Calu3 (cell line): ENCODE measurements at places on chromosomes 2 and 18.

DNA sequence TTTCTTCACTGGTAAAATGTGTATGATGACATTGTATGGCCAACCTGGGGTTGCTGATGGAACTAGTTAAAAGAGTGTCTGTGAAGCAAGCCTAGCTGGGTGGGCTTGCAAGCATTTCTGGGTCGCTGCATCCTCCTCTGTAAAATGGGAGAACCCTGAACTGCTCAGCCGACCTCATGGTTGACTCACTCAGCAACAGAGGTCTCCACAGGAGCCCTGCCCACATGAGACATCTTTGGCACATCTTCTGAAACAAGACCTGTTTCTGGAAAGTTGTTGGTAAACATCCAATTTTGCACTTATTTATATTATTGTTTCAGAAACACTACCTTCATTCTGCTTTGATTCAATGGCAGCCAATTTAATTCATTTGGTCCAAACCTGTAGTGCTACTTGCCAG lies 52.6 kb downstream of the BCL11A start:
- DNase-seq = no peak

GRCh38 chr2:60318544-60318943 lies 234.9 kb downstream of the BCL11A start:
- DNase-seq = no peak

DNA sequence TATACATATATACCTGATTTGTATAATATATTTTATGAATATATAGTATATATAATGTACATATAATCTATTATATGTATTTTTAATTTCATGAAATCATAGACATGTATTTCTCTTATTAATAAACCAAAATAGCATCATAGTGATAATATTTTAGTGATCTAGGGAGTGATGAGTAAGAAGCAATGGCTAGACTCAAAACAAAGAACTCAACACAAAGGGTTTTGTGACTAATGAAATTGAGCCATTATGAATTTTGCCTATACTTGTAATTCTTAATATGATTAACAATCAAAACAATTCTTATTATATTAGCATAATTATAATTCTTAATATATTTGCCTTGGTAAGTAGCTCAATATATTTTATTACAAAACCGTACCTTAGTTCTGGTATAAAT lies 1614.1 kb upstream of the TMEFF2 start:
- DNase-seq = no peak

DNA sequence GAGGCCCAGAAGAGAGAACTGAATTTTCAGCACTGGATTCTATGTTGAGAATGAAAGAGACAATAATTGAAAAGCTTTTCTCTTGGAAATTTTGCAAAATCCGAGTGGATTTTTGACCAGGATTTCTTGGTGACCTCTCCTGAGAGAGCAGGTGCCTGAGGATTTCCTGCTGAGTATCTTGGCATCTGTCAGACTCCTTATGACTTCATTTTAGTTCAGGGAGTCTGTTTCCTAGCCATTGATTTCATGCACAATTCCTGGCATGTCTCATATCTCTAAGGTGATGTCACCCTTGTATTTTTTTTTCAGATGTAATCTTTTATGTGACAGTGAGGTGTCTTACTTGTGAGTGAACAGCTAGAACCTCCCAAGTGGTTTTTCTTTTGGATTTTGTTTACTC lies 195.9 kb downstream of the NEDD4L start:
- no peak for DNase-seq

- DNase-seq = no peak
These were observed 1.4 kb downstream of the DPYSL5 start for GRCh38 chr2:26849056-26849999.

- DNase-seq = peak; percentile 62
These were observed 61.0 kb upstream of the TAF1B start for GRCh38 chr2:9782197-9782719.

- no peak for DNase-seq
These were observed 115.6 kb downstream of the LPIN1 start for GRCh38 chr2:11862049-11862448.

GRCh38 chr18:75828379-75828778 lies 400.9 kb upstream of the SMIM21 start:
- no peak for DNase-seq

GRCh38 chr18:57205641-57206040 lies 58.8 kb downstream of the BOD1L2 start:
- no peak for DNase-seq

- no peak for DNase-seq
These were observed 39.3 kb upstream of the GBX2 start for GRCh38 chr2:236207472-236207871.

- DNase-seq = no peak
These were observed 166.3 kb upstream of the SERTAD2 start for GRCh38 chr2:64819774-64820688.

DNA sequence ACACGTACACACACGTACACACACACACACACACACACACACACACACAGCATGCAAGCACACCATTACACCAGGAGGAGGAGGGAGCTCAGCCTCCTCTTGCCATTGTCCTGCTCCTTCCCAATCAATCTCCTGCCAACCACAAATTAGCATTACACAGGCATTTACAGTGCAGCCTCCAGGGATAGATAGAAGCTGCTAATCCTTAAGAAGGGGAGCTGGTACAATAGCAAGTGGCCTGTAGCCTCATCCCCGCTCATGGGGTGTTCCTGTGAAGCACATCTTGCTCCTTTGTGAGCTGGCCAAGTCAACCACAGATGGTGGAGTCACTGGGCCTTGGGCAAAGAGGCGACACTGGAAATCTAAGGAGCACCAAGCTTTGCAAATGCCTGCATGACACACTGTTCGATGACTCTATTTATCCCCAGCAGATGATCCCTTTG lies 110.3 kb upstream of the PKDCC start:
- no peak for DNase-seq

- DNase-seq = peak; percentile 15
These were observed 1.5 kb upstream of the VSNL1 start for GRCh38 chr2:17538844-17539554.

DNA sequence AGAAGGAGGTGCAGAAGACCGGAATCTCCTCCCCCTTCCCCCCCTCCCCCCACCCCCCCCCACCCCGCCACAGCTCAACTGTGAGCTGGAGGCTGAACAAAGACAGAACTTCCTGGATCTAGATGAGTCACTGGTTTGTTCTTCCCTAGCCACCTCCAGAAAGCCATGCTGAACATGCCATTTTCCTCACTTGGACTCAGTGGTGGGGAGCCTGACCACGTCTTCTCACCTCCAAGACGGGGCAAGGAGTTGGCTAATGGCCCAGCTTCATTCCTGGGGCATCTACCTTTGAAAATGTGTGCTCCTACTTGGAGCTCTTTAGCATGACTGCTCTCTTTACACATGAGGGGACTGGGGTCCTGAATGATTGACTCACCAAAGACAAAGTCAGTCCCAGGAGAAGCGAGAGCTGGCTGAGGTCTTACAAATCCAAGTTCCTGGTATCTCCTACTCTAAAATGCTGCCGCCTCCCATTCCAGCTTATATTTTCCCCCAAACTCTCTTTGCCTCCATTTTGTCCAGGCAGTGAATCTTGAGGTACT lies 22.6 kb upstream of the FZD5 start:
- DNase-seq = peak; percentile 52

DNA sequence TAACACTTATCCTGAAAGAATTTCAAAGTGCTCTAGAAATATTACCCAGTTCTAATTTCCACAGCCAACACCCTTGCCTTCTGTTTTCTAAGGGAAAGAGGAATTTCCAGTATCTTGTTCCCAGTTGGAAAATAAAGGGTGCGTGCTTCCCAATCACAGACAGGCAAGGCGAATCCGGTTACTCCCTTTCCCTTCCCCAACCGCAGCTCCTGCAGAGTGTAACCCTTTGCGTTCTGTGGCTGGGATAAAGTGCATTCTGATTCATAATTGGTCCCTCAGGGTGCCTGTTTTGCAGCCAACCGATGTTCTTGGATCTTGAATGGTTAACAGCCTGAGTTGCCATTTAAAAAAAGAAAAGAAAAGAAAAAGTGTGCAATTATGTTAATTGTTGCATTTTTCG lies 40.6 kb upstream of the PGAP1 start:
- no peak for DNase-seq

DNA sequence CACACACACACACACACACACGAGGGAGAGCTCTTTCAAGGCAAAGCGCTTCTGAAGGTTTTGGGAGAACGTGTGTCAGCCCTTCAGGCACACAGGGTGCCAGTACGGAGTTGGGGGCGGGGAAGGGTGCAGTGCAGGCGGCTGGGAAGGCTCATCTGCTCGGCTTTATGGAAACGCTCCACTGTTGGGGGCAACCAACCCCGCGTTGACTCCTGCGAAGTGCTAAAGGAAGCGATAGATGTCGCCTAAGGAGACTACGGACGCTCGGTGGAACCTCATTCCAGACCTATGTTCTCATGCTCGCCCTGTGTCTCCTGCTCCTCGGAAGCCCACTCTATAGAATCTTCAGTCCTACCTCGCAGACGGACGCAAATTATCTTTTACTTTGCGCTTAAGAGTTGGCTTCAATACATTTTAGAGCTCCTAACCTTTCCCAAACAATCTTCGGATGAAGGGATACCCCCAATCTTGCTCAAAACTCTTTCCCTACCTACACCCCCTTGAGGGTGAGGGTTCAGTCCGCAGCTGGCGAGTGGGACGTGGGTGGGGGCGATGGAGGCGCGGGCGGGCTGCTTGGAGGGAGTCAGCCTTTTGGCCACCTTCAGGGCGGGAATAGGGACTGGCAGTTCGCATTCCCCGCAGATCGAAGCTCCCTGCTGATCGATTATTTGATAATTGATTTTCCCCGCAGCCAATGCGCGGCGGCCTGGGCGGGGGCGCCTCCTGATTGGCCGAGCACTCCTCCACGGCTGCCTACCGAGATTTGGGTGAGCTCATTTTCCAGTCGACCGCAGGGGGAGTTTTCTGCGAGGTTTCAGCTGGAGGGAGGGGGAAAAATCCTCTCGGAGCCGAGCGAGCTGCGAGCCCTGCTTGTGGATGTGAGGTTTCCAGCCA lies 1.9 kb upstream of the MEIS1 start:
- DNase-seq = peak; percentile 90

GRCh38 chr18:8799001-8799400 lies 93.6 kb downstream of the MTCL1 start:
- DNase-seq = peak; percentile 32

DNA sequence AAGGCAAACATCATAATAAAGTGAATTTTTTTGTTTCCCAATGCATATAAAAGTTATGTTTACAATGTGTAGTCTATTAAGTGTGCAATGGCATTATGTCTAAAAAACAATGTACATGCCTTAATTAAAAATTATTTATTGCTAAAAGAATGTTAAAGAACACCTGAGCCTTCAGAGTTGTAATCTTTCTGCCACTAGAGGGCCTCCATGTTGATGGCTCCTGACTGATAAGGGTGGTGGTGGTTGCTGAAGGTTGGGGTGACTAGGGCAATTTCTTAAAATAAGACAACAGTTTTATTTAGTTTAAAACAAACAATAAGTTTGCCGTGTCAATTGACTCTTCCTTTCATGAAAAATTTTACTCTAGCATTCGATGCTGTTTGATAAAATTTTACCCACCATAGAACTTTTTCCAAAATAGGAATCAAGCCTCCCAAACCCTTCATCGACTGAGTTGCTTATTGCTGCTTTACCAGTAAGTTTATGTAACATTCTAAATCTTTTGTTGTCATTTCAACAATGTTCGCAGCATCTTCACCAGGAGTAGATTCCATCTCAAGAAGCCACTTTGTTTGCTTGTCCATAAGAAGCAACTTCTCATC lies 32.3 kb downstream of the MAP3K2 start:
- DNase-seq = peak; percentile 35

- no peak for DNase-seq
These were observed 1251.6 kb upstream of the ZEB2 start for GRCh38 chr2:145771525-145771924.

- no peak for DNase-seq
These were observed 60.4 kb downstream of the MAPK4 start for GRCh38 chr18:50620319-50620718.

- no peak for DNase-seq
These were observed 6.6 kb downstream of the CAPN10 start for GRCh38 chr2:240593026-240593702.

DNA sequence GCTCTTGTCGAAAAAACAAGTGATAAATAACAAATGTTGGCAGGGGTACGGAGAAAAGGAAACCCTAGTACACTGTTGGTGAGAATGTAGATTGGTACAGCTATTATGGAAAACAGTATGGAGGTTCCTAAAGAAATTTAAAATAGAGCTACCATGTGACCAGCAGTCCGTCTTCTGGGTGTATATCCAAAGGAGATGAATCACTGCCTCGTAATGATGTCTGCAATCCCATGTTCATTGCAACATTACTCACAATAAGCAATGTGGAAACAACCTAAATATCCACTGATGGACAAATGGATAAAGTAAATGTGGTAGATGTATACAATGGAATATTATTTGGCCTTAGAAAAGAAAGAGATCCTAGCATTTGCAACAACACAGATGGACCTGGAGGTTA lies 50.6 kb downstream of the SLC16A14 start:
- DNase-seq = no peak

- no peak for DNase-seq
These were observed 425.1 kb downstream of the NRXN1 start for GRCh38 chr2:50606860-50607259.

DNA sequence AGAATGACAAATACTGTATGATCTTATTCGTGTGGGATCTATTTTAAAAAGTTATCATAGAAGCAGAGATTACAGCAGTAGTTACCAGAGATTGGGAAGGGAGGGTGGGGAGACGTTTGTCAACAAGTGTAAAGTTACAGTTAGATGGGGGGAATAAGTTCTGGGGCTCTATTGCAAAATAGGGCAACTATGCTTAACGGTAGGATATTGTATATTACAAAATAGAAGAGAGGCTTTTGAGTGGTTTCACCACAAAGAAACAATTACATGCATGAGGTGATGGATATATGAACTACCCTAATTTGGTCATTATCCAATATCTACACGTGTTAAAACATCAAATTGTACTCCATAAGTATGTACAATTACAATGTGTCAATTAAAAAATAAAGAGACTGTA lies 123.4 kb upstream of the NOSTRIN start:
- no peak for DNase-seq

DNA sequence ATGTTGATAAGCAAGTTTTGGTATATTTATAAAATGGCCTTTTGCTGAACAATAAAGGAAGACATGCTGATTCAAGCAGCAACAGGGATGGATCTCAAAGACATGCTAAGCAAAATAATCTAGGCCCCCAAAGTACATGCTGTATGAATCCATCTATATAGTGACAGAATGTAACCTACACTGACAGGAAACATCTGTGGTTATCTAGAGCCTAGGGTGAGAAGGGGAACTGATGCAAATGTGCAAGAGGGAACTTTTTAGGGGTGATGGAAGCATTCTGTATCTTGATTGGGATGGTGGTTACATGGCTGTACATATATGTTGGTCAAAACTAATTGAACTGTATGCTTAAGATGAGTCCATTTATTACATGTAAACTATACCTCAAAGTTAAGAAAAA lies 24.2 kb downstream of the CNRIP1 start:
- no peak for DNase-seq

DNA sequence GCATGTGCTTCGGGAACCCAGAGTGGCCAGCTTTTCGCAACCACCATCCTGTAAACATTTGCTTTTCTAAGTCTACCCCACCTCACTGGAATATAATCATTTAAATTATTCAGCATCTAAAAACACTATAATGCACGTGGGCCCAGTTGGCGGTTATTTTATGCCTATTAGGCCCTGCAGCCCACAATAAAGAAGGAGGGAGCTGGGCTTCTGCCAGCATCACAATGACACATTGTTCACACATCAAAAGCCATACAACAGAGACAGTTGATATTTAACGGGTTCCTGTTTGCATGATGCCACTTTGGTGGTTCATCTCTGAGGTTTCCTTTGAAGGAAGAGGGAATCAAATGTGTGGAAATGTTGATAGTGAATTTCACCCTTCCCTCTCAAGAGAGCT lies 916.0 kb upstream of the CELF4 start:
- DNase-seq = no peak

- peak; percentile 22 for DNase-seq
These were observed 140.1 kb upstream of the AQP4 start for GRCh38 chr18:27005589-27005988.
